Activated T-helper 2 cell treated with anti-CD3 and anti-CD28 coated beads, Interferon-gamma antibody, Interleukin-2, Interleukin-4, amounts not matched to agents 10 μg/mL and 5 μg/mL and 100 μg/mL, durations not matched to agents 14 hours and 24 hours and 36 hours (primary cell): ENCODE measurements at places on chromosomes 5 and 9. TPM values are rescaled to one million over a fixed set of nuclear protein-coding genes. Genes with fewer than 3 reads are reported as not detected.

OTP gene
- total RNA-seq, result not detected in 2 replicates

DNA sequence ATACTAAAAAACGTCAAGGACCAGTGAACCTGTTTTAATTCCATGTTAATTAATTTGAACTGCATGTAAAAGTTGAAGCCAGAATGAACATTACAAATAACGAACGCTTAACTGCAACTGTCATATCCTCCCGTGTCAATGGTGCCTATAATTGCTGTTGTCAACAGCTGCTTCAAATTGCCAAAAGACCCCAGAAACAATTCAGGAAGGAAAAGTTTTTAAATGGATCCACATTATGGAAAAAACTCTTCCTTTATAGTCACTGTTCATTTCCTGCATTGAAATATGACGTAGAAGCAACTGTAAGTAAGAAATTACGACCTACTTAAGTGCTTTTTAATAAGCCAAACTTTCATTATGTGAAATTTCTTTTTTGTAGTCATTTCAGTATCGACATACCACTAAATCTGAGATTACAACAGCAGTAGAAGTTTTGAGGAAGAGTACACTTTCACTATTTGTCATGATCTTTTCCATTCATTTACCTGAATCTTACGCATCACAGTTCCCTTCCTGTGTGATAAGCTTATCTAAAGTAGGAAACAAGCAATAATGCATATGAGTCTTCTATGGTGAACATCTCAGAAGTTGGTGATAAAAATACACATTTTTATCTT lies 37.8 kb downstream of the MEF2C start:
- no peak overlapping the region for H3K4me3 ChIP-seq
- H3K4me1 ChIP-seq, result peaks cover 7% of the 10 kb centered on the region
- no peak overlapping the region for H3K27ac ChIP-seq
- peaks cover 26% of the 10 kb centered on the region for H3K27me3 ChIP-seq
- H3K36me3 ChIP-seq, result no peaks in the 10 kb centered on the region
- DNase-seq, result no peak

- H3K4me3 ChIP-seq, result no peak overlapping the region
- H3K36me3 ChIP-seq, result no peaks in the 10 kb centered on the region
- no peak for DNase-seq
- peaks cover 13% of the 10 kb centered on the region for H3K27me3 ChIP-seq
These were observed 15.4 kb upstream of the ARL15 start for GRCh38 chr5:54325610-54326311.

- H3K27me3 ChIP-seq, result no peaks in the 10 kb centered on the region
- peak overlapping the region; percentile 83 for H3K4me3 ChIP-seq
- peaks cover 32% of the 10 kb centered on the region for H3K4me1 ChIP-seq
- peak overlapping the region; percentile 84 for H3K27ac ChIP-seq
- DNase-seq, result peak; percentile 14
These were observed 525 bp upstream of the AK3 start for GRCh38 chr9:4741365-4742089.
